GM23248 (cell line): ENCODE measurements at places on chromosomes 2 and 18. TPM values are rescaled to one million over a fixed set of nuclear protein-coding genes. Genes with fewer than 3 reads are reported as not detected.
A peak's percentile ranks its signal among the peaks of the same experiment; 100 is the strongest.

Gene AQP12B
- total RNA-seq: not detected in 2 replicates

GRCh38 chr2:39133215-39133851, 12.5 kb upstream of the SOS1 start:
- no peak overlapping the region for H3K4me3 ChIP-seq
- H3K4me1 ChIP-seq: peaks cover 2% of the 10 kb centered on the region
- no peak for DNase-seq
- no peak overlapping the region for H3K27ac ChIP-seq
- H3K36me3 ChIP-seq: no peaks in the 10 kb centered on the region

- H3K36me3 ChIP-seq: no peaks in the 10 kb centered on the region
- DNase-seq: peak; percentile 36
- no peaks in the 10 kb centered on the region for H3K27me3 ChIP-seq
- no peak overlapping the region for H3K4me3 ChIP-seq
These were observed 112.5 kb downstream of the EFEMP1 start for GRCh38 chr2:55811048-55811447.

Gene ST8SIA5
- 0.13 TPM in 1 of 2 replicates, not detected in the other for total RNA-seq

DNA sequence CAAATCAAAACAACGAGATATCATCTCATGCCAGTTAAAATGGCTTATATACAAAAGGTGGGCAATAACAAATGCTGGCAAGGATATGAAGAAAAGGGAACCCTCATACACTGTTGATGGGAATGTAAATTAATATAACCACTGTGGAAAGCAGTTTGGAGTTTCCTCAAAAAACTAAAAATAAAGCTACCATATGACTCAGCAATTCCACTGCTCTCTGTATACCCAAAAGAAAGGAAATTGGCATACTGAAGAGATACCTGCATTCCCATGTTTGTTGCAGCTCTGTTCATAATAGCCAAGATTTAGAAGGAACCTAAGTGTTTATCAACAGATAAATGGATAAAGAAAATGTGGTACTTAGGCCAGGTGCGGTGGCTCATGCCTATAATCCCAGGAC, 124.8 kb downstream of the MSTN start:
- DNase-seq: no peak
- no peak overlapping the region for H3K27ac ChIP-seq
- H3K4me3 ChIP-seq: no peak overlapping the region
- H3K4me1 ChIP-seq: peaks cover 40% of the 10 kb centered on the region
- H3K36me3 ChIP-seq: no peaks in the 10 kb centered on the region
- H3K27me3 ChIP-seq: no peaks in the 10 kb centered on the region

GRCh38 chr2:201070948-201071478, 458 bp downstream of the HYCC2 start:
- no peaks in the 10 kb centered on the region for H3K27me3 ChIP-seq
- no peaks in the 10 kb centered on the region for H3K36me3 ChIP-seq
- DNase-seq: peak; percentile 69
- H3K4me1 ChIP-seq: peaks cover 39% of the 10 kb centered on the region
- H3K4me3 ChIP-seq: peak overlapping the region; percentile 97

DNA sequence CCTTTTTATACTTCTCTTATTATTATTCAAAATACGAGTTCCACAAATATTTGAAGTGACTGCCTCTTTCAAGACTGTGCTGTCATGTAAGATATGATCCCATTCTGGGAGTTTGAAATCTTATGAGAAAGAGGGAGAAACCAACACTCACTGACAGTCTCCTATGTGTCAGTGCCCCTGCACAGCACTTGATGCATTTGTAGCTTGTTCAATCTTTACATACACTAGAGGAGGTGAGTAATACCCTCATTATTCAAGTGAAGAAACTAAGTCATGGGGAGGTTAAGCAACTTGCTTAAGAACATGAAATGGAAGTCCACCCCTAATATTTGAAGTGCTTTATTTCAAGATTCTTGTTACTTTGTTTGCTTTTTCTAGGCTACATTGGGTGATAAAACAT, 459.5 kb upstream of the FANCL start:
- no peaks in the 10 kb centered on the region for H3K4me1 ChIP-seq
- H3K4me3 ChIP-seq: no peak overlapping the region
- H3K27ac ChIP-seq: no peak overlapping the region
- no peaks in the 10 kb centered on the region for H3K36me3 ChIP-seq

DNA sequence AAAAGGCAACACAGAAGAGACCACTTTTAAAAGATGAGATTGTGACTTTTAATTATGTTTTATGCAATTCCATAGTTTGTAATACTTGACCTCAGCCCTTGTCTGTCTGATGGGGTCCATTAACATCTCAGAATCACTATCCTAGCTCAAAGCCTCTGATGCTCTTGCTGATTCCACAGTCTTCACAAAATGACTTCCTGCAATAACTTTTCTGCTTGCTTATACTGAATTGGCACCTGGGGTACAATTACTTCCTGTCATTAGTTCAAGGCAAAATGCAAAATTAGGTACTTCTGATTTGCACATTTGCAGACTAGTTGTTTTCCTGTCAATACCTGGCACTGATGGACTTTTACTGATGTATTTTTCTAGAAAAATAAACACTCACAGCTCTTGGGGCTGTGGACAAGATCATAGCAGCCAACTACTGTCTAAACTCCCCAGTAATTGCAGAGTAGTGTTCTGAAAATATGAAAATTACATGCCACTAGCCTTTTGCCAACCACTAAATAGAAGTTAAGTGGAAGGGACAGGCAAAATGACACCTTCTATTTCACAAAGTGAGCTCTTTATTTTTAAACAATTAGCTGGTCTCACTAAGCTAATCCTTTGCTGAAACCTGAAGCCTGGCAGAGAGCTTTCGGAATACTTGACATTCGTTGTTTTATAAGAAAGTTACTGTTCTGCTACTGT, 129.1 kb downstream of the PIEZO2 start:
- no peak overlapping the region for H3K27ac ChIP-seq
- H3K4me3 ChIP-seq: no peak overlapping the region
- no peaks in the 10 kb centered on the region for H3K36me3 ChIP-seq
- no peaks in the 10 kb centered on the region for H3K4me1 ChIP-seq

Gene DYSF
- 0.54 TPM in 1 of 2 replicates, not detected in the other for total RNA-seq

DNA sequence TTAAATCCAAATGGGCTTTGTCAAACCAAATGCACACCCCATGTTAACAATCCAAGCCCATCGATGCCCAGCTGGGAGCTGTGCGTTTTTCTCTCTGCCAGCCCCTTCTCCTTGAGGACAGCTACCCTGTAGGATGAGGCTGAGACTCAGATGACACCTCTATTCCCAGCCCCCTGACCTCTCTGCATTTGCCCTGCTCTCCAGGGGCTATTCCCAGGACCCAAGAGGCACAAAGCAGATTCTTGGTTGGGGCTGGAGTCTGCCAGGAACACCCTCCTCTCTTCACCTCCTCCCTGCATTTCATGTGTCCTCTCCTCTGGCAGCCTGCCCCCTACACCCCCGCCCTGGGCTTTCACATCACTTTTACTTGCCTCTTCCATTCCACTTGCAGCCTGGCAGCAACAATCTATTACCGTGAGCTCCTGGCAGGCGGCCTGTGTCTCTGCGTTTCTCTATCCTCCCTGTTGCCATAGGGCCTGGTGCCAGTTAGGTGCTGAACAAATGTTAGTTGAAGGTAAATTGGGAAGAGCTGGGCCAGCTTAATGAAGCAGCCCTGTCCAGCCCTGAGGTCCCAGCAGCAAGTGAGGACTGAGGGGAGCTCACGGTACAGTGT, 51.8 kb downstream of the ADD2 start:
- no peak overlapping the region for H3K4me3 ChIP-seq
- peaks cover 30% of the 10 kb centered on the region for H3K27me3 ChIP-seq
- H3K27ac ChIP-seq: no peak overlapping the region
- no peaks in the 10 kb centered on the region for H3K36me3 ChIP-seq

- peaks cover 24% of the 10 kb centered on the region for H3K4me1 ChIP-seq
- no peak for DNase-seq
- H3K27me3 ChIP-seq: no peaks in the 10 kb centered on the region
- no peaks in the 10 kb centered on the region for H3K36me3 ChIP-seq
These were observed 8.9 kb downstream of the RAB31 start for GRCh38 chr18:9716780-9717563.

GRCh38 chr18:11114653-11115052, 34.7 kb downstream of the PIEZO2 start:
- no peaks in the 10 kb centered on the region for H3K27me3 ChIP-seq
- H3K36me3 ChIP-seq: no peaks in the 10 kb centered on the region
- peaks cover 18% of the 10 kb centered on the region for H3K4me1 ChIP-seq
- no peak overlapping the region for H3K27ac ChIP-seq

GRCh38 chr2:423479-423878, 135.6 kb upstream of the ALKAL2 start:
- no peak for DNase-seq
- no peaks in the 10 kb centered on the region for H3K4me1 ChIP-seq
- no peak overlapping the region for H3K27ac ChIP-seq
- no peak overlapping the region for H3K4me3 ChIP-seq
- no peaks in the 10 kb centered on the region for H3K36me3 ChIP-seq
- no peaks in the 10 kb centered on the region for H3K27me3 ChIP-seq

- no peaks in the 10 kb centered on the region for H3K27me3 ChIP-seq
- peaks cover 16% of the 10 kb centered on the region for H3K4me1 ChIP-seq
- H3K36me3 ChIP-seq: no peaks in the 10 kb centered on the region
- no peak overlapping the region for H3K27ac ChIP-seq
These were observed 24.6 kb upstream of the ACAA2 start for GRCh38 chr18:49837889-49838288.

Gene SKOR2
- total RNA-seq: not detected in 2 replicates

Gene KLHL29
- 4.7 and 6.4 TPM in 2 replicates for total RNA-seq

GRCh38 chr2:11710210-11710609, 36.2 kb upstream of the LPIN1 start:
- DNase-seq: peak; percentile 90
- no peaks in the 10 kb centered on the region for H3K36me3 ChIP-seq
- no peak overlapping the region for H3K4me3 ChIP-seq
- 0 out of 2 replicates have a peak overlapping the region, but pooled peaks have one; percentile 3 for H3K27ac ChIP-seq

GRCh38 chr18:54888933-54889332, 60.7 kb downstream of the RAB27B start:
- no peaks in the 10 kb centered on the region for H3K36me3 ChIP-seq
- peak overlapping the region; percentile 23 for H3K27ac ChIP-seq
- DNase-seq: peak; percentile 84
- H3K4me3 ChIP-seq: no peak overlapping the region
- H3K27me3 ChIP-seq: no peaks in the 10 kb centered on the region

GRCh38 chr2:184730288-184730687, 132.0 kb downstream of the ZNF804A start:
- H3K4me1 ChIP-seq: no peaks in the 10 kb centered on the region
- no peak for DNase-seq
- no peaks in the 10 kb centered on the region for H3K27me3 ChIP-seq
- no peaks in the 10 kb centered on the region for H3K36me3 ChIP-seq
- no peak overlapping the region for H3K27ac ChIP-seq

DNA sequence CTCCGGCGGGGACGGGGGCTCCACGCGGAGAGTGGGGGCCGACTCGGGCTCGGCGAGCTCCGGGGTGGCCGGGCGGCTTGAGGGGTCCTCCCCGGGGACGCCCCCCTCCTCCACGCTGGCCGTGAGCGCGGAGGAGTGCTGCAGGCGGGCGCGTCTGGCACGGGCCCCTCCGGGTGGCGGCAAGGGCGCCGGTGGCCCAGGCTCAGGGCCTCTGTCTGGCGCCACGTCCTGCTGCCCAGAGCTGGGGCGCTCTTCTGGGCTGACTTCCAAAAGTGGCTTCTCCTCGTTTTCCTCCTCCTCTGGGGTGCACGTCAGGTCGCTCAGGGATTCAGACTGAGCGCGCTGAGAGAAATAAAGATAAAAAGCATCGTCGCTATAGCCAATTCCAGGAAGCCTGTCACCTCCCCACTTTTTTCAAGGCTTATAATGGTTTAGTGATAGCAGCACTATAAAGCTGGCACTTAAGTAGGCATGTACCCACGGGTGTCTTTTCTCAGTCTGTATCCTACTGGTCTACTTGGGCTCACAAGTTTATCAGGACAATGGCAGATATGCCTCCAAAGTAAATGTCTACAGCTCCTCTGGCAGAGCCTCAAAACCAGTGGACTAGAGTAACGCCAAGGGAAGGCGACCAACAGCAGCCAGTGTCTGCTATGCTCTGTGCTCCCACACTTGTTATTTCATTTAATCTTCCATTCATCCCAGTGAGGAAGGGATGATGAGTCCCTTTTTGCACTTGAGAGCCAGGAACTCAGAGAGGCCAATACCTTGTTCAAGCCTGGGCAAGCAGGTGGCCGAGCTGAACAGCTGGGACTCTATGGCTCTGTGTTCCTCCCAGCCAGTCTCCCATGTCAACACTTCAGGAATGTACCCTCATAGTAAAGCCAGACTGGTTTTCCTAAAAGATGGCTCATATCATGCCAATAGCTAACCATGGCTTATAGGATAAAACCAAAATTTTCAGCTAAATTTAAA, 92.6 kb upstream of the MGAT4A start:
- H3K4me3 ChIP-seq: no peak overlapping the region
- H3K27me3 ChIP-seq: peaks cover 45% of the 10 kb centered on the region
- no peaks in the 10 kb centered on the region for H3K36me3 ChIP-seq
- H3K27ac ChIP-seq: no peak overlapping the region

GRCh38 chr2:230589497-230590015, 123.1 kb upstream of the CAB39 start:
- no peak overlapping the region for H3K4me3 ChIP-seq
- H3K36me3 ChIP-seq: no peaks in the 10 kb centered on the region
- H3K27me3 ChIP-seq: no peaks in the 10 kb centered on the region
- no peak overlapping the region for H3K27ac ChIP-seq
- H3K4me1 ChIP-seq: no peaks in the 10 kb centered on the region
- no peak for DNase-seq

Gene SH2D6
- total RNA-seq: not detected in 2 replicates

DNA sequence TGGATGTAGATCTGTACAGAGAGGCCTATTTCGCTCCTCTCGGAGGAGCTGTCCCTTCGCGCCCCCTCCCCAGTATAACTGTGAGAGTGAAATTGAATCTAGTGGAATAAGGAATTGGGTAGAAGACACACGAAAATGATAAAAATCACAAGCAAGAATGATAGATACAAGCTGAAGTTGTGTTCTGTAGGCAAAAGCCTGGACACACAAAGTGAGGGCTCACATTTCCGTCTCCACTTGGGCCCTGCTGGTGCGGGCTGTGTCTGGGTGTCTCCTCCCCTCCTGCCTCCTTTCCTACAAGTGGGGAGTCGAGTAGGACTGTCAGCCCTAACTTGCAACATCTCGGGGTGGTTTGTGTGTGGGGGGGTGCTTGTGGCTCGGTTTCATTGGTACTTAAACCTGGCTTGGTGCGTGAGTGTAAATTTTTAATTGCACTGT, 457 bp upstream of the SP9 start:
- DNase-seq: no peak
- no peaks in the 10 kb centered on the region for H3K36me3 ChIP-seq
- H3K27ac ChIP-seq: no peak overlapping the region
- H3K4me1 ChIP-seq: no peaks in the 10 kb centered on the region
- H3K27me3 ChIP-seq: peaks cover 38% of the 10 kb centered on the region

DNA sequence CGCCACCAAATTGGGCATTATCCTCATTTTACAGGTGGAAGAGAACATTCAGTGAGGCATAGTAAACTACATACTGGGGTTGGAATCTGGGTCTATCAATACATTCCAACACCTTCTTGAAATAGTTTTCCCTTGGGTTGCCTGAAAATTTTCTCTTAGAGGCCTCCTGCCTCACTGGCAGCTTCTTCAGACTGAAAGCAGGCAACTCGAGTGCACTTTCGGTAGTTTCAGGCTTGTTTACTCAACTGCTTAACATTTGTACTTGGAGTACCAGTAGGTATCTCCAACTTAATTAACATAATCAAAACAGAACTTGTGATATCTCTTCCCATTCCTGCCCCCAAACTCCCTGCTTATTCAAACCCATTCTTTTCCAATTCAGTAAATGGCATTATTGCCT, 36.2 kb upstream of the C2orf74 start:
- H3K27me3 ChIP-seq: no peaks in the 10 kb centered on the region
- H3K4me1 ChIP-seq: no peaks in the 10 kb centered on the region
- H3K27ac ChIP-seq: no peak overlapping the region
- H3K4me3 ChIP-seq: no peak overlapping the region
- DNase-seq: no peak
- H3K36me3 ChIP-seq: no peaks in the 10 kb centered on the region

- H3K4me3 ChIP-seq: no peak overlapping the region
- no peaks in the 10 kb centered on the region for H3K27me3 ChIP-seq
- no peak overlapping the region for H3K27ac ChIP-seq
- H3K4me1 ChIP-seq: no peaks in the 10 kb centered on the region
- no peaks in the 10 kb centered on the region for H3K36me3 ChIP-seq
These were observed 94.2 kb upstream of the EPAS1 start for GRCh38 chr2:46202987-46203386.
